Stimulated activated CD8-positive, alpha-beta memory T cell treated with anti-CD3 and anti-CD28 coated beads, Interleukin-12 subunit alpha, Interleukin-12 subunit beta, amount 100 ng/mL, for 1 hour (primary cell): ENCODE measurements at places on chromosomes 2 and 18.

DNA sequence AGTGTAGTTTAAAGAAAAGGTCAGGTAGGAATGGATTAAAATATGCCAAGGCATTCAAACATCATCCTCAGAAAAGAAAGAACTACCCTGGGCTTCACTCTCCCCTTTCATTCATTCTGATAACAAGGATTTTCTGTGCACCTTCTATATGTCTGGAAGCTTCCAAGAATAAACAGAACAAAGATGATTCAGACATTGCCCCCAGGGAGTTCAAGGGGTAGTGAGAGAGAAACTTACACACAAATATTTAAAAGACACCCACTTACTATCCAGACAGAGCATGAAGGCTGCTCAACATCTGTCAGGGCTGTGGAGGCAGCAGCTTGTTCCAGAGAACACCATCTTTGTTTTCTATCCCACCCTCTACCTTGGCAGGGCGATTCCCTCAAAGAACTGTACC, 140.5 kb downstream of the ALK start:
- DNase-seq, result no peak

DNA sequence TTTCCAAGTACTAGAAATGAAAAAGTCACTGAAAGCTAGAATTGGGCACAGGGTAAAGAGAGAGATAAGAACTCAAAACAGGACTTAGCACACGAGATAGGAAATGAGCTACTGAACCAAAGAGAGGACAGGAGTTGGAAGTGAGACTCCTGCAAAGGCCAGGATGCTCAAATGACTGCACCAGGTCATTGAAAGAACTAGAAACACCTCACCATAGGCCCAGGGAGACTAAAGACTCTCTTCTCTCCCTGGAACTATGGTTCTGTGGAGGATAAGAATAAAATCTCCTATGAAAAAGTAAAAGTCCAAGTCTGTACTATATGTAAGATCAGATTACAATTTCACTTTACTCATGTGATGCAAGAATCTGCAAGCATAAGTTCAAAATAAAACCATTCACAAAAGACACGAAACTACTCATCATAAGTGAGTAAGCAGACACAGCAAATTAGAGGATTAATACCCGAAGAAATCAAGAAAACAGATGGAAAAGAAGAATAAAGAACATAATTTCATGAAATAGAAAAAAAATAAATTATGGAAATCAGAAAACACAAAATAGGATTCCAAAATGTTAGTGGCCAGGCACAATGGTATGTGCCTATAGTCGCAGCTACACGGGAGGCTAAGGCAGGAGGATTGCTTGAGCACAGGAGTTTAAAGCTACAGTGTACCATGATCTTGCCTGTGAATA, 6.5 kb downstream of the NBAS start:
- DNase-seq, result no peak

DNA sequence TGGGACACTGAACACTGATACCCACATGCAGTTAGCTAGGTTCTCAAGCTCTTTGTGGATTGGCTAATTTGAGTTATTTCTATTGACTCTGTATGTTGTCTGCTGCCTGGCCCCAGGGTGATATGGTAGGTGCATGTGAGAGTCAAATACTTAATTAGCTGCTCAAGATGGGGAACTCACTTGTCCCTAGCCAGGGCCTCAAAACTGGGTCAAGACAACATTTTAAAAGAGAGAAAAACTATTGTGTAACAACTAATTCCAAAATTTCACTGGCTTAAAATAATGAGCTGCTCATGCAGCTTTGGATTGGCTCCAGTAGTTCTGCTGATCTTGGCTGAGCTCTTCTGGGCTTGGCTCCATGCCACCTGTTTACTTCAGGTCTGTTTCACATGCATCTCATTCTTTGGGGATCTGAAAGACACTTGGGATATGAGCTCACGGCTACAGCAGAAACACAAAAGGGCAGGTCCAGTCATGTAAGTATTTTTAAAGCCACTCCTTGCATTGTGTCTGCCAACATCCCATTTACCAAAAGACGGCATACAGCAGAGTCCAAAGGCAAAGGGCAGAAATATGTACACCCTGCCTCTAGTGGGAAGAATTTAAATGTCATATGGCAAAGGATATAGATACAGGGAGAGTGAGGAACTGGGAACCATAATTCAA, 716.8 kb downstream of the SUCLG1 start:
- DNase-seq, result no peak

DNA sequence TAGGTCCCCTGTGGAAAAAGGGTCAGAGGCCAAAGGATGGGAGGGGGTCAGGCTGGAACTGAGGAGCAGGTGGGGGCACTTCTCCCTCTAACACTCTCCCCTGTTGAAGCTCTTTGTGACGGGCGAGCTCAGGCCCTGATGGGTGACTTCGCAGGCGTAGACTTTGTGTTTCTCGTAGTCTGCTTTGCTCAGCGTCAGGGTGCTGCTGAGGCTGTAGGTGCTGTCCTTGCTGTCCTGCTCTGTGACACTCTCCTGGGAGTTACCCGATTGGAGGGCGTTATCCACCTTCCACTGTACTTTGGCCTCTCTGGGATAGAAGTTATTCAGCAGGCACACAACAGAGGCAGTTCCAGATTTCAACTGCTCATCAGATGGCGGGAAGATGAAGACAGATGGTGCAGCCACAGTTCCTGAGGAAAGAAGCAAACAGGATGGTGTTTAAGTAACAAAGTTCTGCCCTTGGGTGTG, 165.8 kb downstream of the RPIA start:
- no peak for DNase-seq

DNA sequence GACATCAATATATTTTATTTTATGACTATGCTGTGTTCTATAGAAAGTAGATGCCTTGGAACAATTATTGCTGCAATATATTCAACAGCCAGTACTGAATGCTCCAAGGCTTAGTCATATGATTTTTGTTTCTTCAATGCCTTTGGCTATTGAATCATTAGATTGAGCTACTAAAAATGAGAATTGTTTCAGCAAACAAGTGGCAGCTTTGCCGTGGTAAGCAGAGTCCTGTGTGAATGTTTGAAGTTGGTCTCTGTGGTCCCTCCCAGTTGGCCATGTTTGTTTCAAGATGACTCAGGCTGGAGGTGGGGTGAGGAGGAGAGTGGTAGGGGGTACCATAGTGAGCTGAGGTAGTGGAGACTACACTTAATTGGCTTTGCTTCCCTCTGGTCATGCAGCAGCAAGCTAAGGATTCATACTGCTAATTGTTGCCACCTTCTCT, 198.6 kb upstream of the EPAS1 start:
- DNase-seq, result no peak
